ENCODE measurements at places on chromosomes 16 and 17.

DNA sequence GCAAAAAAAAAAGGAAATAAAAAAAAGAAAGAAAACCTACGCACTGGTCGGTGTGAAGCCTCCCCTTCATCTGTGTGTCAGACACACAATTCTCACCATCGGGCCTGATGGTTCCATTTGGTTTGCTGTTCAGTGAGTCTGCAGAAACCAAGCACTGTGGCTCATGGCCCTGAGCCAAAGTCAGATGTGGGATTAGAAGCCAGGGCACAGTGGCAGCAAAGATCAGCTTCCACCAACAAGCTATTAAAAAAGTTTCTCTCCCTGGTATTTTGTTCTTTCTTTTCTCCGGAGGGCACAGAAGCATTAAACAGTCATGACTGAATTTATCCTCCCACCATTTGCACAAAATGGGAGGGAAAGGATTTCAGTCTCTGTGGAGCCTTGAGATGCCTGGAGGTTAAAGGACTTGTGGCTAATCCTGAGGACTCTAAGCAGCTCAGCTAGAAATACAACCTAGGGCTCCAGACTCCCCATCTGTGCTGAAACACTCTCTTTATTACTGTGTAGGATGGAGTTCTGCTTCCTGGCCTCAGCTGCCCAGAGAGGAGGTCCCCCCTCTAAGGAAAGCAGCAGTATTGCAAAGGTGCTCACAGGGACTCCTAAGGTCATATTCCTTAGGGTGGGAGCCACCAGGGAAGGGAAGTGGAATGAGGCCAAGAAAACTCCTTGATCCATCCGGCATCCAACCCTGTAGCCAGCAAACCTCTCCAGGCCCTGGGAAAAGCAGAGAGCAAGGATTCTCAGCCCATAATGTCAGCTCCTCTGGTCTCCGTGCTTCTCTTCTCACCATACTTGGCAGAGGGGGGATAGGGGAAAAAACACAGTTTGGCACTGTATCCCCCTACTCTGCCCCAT lies 28.2 kb downstream of the SLC39A11 start:
- no peak for DNase-seq

- DNase-seq, result no peak
These were observed 1.7 kb downstream of the ABCA8 start for GRCh38 chr17:68953340-68953997.

DNA sequence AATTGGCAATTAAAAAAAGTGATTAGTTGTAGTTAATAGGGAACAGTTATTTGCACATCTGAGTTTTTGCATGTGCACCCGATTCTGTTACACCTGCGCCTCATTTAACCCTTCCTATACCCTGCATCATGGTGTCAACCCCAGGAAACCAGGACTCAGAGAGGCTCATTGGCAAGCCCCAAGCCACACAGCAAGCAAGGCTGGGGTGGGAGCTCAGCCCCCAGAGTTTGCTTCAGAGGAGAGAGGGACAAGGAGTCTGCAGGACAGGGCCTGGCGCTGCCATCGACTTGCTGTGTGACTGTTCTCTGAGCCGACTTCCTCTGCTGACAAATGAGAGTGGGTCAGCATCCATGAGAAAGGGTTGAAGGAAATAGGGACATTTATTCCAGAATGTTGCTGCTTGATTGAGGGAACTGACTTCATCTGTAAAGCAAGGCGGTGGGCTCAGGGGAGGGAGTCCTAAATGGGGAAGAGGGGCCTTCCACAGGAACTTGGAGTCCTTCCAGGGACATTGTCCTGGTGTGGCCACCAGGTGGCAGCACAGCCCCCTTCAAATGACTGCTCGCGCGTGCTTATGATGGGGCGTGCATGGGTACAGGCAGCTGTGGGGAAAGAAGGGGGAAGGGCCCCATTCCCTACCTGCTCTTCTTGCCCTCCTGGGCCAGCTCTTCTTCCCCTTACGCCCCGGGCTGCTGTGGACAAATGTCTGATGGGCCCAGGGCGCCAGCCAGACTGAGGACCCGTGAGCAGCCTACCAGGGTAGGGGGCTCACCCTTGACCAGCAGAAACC lies 51.6 kb downstream of the NT5M start:
- DNase-seq, result peak; percentile 29

- no peak for DNase-seq
These were observed 29.1 kb upstream of the PHOSPHO1 start for GRCh38 chr17:49259663-49260010.

GRCh38 chr17:31792007-31792585 lies 66.9 kb downstream of the COPRS start:
- DNase-seq, result no peak

All from NCI-H526 treated with DMSO at 0.1 percent for 48 hours (cell line).